ENCODE measurements at places on chromosomes 1 and 21. TPM values are rescaled to one million over a fixed set of nuclear protein-coding genes. Genes with fewer than 3 reads are reported as not detected.

Gene LCE1A
- not detected for total RNA-seq

Gene S100A3
- total RNA-seq = not detected

Gene ZNF684
- total RNA-seq = 4.6 TPM

Gene TTF2
- total RNA-seq = 25.0 TPM

Gene TMIGD3
- 0.42 TPM for total RNA-seq

Gene DISP1
- total RNA-seq = 2.9 TPM

Gene HEYL
- 0.91 TPM for total RNA-seq

Gene MRPL55
- total RNA-seq = 33.0 TPM

Gene MATN1
- not detected for total RNA-seq

Gene ARID4B
- total RNA-seq = 31.0 TPM

Gene PAPPA2
- total RNA-seq = 3.6 TPM

Gene B3GALT5
- total RNA-seq = 205 TPM

Gene PTPN7
- total RNA-seq = 2.0 TPM

Gene CFAP107
- total RNA-seq = not detected

Gene CDC42BPA
- total RNA-seq = 26.4 TPM

Gene DLGAP3
- total RNA-seq = 0.27 TPM

Gene SLC22A15
- 1.1 TPM for total RNA-seq

Gene DIO1
- not detected for total RNA-seq

Gene SPATA21
- not detected for total RNA-seq

Gene OR2AK2
- not detected for total RNA-seq

Gene S100A4
- 83.8 TPM for total RNA-seq

Gene ATAD3C
- 0.64 TPM for total RNA-seq

Gene PIK3R3
- total RNA-seq = 8.2 TPM

Gene SLC66A1
- total RNA-seq = 13.1 TPM

Gene ERICH3
- 0.16 TPM for total RNA-seq

Gene MRAP
- not detected for total RNA-seq

Gene VHLL
- not detected for total RNA-seq

Gene COL6A1
- 39.8 TPM for total RNA-seq

Gene AMPD1
- 1.4 TPM for total RNA-seq

Gene CHI3L1
- total RNA-seq = 0.61 TPM

Gene GUCA2B
- 27.7 TPM for total RNA-seq

Gene ARL8A
- 57.0 TPM for total RNA-seq

Gene IL19
- total RNA-seq = not detected

Measured in colonic mucosa (tissue), 4 donors.